ENCODE measurements at places on chromosomes 16 and 17.

DNA sequence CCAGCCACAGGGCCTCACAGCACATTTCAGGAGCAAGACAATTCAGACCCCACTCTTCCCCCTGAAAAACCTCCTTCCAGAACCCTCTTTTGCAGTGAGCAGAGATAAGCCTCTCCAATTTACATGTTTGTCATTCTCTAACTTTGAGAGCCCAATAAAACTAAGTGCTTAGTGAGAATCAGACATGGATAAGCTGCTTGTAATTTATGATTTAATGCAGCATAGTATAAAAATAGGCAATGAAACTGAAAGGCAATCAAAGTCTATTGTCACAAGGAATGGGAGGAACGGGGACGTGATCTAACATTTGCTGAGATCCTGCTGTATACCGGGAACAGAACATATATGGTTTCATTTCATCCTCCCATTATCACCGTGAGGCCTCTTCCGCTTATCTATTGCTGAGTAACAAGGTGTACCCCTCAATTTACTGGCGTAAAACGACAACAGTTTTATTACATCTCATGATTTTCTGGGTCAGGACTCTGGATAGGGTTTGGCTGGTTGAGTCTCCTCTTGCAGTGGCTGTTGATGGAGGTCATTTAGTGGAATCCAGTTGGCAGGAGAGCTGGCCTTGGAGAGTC is 597.4 kb downstream of the MAF start:
- DNase-seq = no peak

DNA sequence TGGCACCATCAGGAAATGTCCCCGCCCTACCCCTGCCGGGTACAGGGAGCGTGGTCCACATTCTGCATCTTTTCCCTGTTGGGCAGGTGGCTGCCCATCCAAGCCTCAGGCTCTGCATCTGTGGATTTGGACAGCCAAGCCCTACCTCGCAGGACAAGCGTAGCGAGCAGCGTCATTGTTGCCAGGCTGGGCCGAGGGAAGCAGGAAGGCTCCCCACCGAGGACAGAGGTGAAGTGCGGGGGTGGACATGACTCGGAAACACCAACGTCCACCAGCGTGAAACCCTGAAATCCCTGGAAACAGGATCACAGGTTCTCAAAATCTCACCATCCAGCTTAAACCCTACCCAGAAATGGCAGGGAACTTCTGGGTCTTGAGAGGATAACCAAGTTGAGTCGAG is 73.6 kb downstream of the SOCS1 start:
- no peak for DNase-seq

DNA sequence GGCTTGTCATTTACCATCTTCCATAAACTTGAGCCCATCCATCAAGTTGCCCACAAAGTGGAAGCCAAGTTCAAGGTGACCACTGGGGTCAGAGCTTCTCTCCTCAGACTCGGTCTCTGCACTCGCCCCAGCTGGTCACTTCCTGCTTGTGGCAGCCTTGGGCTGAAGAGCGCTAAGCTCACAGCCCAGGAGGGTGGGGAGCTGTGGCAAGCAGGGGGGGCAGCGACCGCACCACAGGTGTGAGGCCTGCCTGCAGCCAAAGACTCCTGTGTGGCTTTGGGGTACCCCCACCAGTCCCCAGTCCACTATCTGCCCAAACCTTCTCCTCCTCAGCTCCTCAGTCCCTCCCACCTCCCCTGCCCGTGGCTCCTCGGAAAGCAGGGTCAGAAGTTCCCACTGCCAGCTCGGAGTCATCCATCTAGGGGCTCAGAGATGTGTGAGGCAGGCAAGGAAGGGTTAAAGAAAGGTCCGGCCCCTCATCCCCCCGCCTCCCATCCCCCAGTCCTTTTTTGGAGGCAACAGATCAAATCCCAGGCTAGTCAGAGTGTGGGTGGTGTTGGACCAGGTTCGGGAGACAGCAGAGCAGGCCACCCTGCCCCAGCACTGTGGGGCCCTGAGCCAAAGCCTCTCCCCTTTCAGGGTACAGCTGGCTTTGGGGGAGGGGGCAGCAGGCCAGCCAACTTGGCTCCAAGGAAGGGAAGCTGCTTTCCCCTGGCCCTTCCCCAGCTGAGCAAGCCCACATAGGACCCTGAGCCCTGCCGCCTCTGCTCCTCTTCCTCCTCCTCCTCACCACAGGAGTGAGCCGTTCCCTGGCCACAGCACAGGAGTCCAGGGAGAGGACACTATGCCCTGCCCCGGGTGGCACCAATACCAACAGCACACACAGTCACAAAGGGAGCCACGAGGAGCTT is 3.2 kb downstream of the CSF3 start:
- DNase-seq = no peak

- no peak for DNase-seq
Observed at GRCh38 chr16:81830845-81831540, 51.9 kb downstream of the PLCG2 start.

DNA sequence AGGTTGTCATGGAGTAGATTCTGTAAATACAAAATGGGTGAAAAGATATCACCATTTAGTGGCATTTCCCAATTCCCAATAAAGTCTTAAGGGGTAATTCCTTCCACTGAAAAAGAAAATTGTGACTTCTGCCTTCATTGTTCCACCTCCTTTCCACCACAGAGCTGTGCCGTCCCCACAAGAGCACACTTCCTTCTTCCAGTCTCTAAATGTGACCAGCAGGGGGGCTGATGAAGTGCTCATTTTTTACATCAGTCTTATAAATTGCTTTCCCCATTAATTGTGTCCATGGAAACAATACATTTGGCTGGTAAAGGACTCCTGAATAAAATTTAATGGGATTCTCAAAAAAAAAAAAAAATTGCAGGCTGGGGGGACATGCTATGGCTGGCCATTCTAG is 260.8 kb upstream of the PSMD7 start:
- DNase-seq = no peak

GRCh38 chr17:80986816-80987475 is 4.7 kb upstream of the CHMP6 start:
- no peak for DNase-seq

DNA sequence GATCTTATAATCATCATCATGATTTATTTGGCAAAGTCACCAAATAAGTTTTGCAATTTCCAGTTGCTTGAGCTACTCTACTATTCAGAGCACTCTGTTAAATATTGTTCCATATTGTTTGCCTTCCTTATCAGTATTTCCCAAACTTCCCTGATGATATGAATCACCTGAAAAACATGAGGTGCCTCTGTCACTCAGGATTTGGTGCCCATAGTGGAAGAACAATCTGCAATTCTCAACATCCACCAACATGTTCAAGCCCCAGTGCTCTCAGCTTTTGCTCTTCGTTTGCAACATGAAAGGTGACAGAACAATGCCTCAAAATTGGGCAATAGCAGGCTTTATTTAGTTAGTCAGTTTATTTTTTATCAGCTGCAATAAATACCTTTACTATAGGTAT is 28.6 kb upstream of the WSB1 start:
- DNase-seq = no peak

GRCh38 chr17:74842599-74843351 is 16.9 kb downstream of the GRIN2C start:
- no peak for DNase-seq

GRCh38 chr17:45273551-45273957 is 11.7 kb upstream of the SPATA32 start:
- no peak for DNase-seq

GRCh38 chr16:49017501-49017900 is 264.1 kb downstream of the CBLN1 start:
- no peak for DNase-seq

- DNase-seq = no peak
Observed at GRCh38 chr16:16120382-16121184, 102.7 kb downstream of the ABCC6 start.

DNA sequence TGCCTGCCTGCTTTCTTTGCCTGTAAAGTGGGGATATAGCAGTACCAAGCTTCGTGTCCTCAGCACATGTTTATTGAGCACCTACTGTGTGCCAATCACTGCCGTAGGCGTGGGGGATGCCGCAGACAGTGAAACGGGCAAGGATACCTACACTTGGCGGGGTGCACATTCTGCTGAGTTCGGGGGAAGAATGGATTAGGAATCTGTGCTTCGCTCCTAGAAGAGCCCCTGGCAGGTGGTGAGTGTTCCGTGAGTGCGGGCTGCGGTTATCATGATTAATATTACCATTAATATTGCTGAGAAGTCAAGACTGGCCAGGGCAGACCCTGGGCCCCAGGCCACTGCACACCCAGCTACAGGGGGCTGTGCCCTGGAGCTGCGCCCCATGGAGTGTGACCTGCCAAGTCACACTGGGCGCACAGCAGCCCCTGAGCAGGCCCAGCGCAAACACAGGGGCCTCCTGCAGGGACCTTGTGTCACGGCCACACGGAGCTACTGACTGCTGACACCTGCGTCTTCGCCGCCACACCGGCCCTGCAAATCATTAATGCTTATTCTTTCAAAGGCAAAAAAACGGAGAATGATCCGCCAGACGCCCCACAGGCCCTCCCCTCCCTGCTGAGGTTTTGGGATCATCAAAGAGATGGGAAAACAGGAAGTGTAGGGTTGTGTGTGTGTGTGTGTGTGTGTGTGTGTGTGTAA is 213.4 kb upstream of the GSE1 start:
- no peak for DNase-seq

DNA sequence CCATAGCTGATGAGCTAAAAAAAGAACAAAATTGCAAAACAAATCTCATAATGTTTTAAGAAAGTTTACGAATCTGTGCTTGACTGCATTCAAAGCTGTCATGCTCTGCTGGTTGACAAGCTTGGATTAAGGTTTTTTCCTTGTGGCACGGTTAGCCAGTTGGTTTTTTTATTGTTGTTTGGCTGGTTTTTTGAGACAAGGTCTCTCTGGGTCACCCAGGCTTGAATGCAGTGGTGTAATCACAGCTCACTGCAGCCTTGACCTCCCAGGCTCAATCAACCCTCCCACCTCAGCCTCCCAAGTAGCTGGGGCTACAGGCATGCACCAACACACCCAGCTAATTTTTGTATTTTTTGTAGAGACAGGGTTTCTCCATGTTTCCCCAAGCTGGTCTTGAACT is 45.7 kb downstream of the PHKB start:
- no peak for DNase-seq

DNA sequence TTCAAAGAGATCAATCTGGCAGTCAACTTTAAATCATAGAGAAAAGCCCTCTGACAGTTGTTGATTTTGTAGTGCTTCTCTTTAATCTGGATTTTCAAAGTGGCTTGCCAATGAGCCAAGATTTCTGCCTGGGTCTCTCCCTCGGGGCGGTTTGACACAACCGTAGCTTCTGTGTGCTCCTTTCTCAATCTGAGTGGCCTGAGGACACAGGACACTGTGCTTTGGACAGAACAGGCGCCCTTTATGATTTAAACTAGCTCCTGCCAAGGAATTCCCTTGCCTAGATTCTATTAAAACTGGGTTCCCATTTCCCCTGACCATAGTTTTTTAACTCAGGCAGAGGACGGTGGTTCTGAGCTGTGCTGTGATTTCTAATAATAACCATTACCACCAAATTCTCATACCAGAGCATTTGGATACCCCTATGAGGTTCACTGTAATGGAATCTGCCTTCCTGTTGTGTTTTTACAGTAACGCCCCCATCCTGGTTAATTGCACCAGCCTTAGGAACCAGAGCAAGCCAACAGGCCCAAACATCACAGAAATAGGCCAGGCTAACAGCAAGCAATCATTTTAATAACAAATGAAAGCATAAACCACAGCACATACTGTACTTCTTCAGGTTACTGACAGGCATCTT is 4.0 kb downstream of the ZFHX3 start:
- no peak for DNase-seq

DNA sequence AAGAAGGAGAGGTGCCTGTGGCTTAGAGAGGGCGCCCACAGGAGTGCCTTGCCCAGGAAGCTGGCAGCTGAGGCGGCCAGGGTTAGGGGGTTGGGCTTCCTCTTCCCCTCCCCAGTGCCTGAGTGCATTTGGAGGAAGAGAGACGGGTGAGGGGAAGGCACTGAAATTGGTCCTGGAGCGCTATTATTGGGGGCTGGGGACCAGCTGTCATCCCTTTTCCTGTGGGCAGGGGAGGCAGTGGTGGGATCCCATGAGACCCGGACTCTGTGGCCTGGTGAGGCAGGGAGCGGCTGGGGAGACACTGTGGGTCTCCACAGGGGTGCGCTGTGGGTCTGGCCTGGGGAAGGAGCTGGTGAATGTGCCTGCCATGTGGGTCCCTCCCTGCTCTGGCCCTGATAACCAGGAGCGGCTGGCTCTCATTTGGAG is 259.7 kb downstream of the SEC14L1 start:
- peak; percentile 70 for DNase-seq

DNA sequence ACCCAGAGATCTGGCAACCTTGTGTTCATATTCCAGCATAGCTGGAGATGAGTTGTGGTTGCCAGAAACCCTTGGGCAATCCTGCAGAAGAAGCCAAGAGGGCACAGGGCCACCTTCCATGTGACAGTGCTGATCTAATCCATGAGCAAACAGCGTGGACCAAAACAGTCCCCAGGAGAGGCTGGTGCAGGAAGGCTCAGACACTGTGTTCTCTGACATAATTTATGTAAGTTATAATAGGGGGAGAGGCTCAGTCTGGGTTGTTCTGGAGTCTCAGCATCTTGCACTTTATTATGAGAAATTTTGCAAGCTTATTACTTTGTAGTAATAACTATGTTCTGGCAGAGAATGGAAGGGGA is 273.9 kb downstream of the HAPSTR1 start:
- no peak for DNase-seq

DNA sequence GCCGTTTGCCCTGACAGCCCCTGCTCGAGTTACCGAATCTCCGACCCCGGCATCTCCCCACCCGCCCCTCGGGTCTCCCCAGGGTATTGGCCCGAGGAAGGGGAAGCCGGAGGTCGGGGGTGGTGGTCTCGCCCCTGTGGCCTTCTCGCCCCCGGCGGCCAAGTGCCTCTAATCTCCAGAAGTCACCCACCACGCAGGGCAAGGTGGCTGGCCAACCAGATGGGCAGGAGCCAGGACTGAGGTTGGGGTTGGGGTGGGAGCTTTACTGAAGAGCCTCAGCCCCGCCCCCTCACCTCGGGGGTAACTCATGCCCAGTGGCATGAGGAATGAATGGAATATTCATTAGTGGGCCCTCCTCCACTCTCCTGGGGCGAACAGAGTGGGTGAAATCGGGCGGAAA is 637 bp downstream of the DHRS11 start:
- no peak for DNase-seq

DNA sequence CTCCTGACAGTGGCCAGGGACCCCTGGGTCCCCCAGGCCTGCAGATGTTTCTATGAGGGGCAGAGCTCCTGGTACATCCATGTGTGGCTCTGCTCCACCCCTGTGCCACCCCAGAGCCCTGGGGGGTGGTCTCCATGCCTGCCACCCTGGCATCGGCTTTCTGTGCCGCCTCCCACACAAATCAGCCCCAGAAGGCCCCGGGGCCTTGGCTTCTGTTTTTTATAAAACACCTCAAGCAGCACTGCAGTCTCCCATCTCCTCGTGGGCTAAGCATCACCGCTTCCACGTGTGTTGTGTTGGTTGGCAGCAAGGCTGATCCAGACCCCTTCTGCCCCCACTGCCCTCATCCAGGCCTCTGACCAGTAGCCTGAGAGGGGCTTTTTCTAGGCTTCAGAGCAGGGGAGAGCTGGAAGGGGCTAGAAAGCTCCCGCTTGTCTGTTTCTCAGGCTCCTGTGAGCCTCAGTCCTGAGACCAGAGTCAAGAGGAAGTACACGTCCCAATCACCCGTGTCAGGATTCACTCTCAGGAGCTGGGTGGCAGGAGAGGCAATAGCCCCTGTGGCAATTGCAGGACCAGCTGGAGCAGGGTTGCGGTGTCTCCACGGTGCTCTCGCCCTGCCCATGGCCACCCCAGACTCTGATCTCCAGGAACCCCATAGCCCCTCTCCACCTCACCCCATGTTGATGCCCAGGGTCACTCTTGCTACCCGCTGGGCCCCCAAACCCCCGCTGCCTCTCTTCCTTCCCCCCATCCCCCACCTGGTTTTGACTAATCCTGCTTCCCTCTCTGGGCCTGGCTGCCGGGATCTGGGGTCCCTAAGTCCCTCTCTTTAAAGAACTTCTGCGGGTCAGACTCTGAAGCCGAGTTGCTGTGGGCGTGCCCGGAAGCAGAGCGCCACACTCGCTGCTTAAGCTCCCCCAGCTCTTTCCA is 25.1 kb downstream of the C1QTNF1 start:
- no peak for DNase-seq

Measured in activated naive CD4-positive, alpha-beta T cell (primary cell).